Activated CD8-positive, alpha-beta memory T cell treated with anti-CD3 and anti-CD28 coated beads for 4 hours (primary cell): ENCODE measurements at places on chromosomes 3 and 15.

GRCh38 chr3:49157289-49157688 lies 8.8 kb downstream of the CCDC71 start:
- no peak for DNase-seq

DNA sequence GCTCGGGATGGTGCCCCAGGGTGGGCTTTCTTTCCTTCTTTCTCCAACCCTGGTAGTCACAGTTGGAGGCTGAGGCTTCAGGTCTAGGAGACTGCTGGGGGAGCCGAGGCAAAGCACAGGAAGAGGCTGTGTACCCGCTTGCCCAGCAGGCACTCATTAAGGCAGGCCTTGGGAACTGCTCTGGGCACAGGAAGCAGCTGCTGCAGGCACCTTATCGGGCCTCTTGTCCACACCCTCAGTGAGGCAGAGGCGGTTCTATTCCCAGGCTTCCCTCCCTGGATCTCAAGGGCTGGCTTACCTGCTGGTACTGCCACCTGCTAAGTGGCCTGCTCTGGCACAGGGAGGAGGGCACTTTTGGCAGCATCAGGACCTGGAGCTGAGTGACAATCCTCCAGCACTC lies 15.8 kb upstream of the GRM2 start:
- DNase-seq, result no peak

DNA sequence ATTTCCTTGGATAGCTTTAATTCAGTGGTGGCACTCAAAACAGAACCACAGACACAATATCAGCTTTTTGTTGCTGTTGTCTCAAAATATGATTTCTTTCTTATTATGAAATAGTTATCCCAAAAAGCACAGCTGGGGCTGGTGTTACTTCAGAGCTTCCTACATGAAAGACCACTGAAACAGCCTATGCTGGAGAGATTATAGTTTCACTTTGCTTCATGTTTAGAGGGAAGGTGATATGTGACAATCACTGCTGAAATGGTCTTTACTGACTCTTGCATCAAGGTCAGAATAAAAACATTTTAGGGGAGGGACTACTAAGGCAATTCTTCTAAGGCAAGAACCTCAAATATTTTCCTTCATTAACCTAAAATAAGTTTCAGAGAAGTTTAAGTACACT lies 190.7 kb downstream of the TNIK start:
- DNase-seq, result no peak

DNA sequence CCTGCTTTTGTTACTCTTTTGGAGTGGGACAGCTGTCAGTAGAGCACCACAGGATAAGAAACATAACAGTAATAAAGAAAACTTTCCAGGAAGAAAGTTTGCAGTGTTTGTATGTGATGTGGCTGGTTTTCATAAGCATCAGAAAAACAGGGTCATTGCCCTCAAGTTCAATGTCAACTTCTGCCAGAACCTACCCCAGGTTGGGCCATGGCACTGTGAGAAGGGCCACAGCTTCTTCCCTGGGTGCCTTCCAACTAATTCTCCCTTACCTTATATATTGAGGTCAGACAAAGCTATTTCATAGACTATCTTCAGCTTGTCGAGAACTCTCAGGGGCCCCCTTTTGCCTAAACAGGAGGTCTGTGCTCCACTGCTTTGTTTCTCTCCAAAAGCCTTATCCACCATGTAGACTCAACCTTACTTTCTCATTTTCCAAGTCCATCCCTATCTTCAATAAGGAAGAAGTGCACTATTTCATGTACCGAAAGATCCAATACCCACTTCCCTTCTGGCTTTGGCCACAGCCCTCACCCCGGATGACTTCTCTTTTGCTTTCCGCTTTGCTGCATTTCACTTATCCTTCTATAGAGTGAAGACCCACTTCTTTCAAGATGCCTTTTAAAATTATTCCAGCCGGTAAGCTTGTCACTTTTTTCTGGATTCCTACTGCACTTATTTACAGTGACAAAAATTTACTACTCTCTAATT lies 38.2 kb upstream of the PLCL2 start:
- DNase-seq, result no peak

DNA sequence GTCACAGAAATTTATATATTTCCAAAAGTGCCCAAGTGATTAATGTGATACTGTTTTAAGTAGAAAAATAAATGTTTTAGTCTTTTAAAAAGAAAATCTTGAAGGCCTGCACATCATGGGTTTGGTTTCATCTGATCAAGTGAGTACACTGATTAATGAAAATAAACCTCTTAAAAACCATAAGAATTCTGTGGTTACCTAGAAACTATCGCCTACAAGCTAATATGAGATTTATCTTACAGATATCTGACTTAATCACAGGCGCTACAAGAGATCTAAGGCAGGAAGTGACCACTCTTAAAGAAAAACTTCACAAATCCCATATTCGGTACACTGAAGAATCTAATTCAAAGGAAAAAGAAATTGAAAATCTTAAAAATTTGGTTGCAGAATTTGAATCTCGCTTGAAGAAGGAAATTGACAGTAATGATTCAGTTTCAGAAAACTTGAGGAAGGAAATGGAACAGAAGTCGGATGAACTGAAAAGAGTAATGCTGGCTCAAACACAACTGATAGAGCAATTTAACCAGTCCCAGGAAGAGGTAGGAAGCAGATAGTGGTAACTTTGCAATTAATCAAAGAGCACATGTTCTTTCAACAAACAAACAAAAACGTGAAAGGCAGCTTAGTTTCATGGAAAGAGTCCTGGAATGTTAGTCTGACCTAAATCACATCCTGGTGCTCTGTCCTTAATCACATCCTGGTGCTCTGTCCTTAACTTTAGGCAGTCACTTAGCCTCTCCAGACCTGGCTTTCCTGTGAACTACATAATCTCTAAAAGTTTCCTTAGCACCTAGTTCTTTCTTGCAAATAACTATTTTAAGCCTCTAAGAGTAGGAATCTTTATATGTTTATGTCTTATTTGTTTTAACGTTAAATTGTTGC lies 131.8 kb downstream of the CCNL1 start:
- no peak for DNase-seq

DNA sequence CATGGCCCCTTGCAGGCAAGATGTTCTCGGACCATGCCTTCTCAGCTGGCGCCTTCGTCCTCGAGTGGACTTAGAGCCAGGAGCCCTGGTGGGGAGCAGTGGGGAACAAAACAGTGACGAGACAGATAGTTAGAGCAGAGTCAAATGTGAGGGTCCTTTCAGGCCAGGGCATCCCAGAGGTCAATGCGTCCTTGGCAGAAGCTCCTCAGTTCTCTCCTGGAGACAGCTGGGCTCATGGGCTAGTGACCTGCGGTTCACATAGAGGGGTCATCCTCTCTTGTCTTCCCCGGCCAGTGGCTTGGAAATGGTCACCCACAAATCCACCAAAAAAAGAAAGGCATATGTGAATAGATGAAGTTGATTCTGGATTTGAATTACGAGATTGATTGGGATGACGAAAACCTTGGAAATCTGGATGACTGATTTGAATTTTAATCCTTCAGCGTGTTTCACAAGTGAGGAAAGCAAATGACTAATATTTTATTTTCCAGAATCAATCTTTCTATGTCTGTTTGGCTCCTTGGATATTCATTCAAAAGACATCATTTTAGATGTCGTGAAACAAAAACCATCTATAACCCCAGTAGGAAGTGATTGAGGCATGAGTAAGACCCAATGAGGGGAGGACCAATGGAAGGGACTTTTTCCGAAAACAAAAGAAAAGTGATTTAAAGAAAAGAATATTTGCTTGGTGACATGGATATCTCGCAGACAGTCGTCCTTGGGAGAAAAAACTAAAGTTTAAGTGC lies 84.5 kb downstream of the ASB7 start:
- no peak for DNase-seq

- no peak for DNase-seq
These were observed 68.3 kb upstream of the SLC12A8 start for GRCh38 chr3:125280668-125281361.

DNA sequence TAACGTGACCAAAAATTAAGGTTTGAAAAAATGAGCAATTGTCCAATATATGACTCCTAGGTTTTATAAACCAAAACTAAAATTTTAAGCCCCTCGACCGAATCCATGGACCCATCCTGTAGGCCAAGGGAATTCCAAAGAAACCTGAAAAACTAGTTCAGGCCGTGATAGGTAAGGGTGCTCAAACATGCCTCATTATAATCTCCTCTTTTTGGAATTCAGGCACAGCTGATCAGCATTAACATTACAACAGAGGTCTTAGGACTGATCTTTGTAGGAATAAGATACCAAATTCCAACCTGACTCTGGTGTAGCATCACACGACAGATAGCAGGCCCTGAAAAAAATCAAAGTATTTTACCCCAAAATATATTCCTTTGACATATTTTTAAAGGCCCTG lies 155.7 kb downstream of the NEK10 start:
- DNase-seq, result no peak

GRCh38 chr3:46557814-46558183 lies 8.3 kb downstream of the LRRC2 start:
- no peak for DNase-seq

- DNase-seq, result no peak
These were observed 646.0 kb downstream of the AGBL1 start for GRCh38 chr15:86725628-86726027.

DNA sequence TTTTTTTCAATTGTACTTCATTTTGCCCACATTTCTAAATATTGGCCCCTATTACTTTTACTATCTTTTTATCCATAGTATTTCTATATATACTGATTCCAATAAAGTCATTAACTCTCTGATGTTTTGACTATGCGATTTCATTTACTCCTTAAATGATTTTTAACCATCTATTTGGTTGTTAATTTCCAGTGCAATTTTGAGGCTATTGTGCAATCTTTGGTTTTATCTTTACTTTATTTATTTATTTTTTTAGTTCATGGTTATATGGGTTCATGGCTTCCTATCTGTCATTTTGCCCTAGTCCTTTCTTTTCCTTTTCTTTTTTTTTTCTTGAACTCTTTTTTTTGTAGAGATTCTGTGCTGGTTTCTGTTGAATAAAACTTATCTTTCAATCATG lies 1408.0 kb upstream of the GBE1 start:
- DNase-seq, result no peak

- DNase-seq, result no peak
These were observed 6.8 kb upstream of the TMF1 start for GRCh38 chr3:69058947-69059224.

DNA sequence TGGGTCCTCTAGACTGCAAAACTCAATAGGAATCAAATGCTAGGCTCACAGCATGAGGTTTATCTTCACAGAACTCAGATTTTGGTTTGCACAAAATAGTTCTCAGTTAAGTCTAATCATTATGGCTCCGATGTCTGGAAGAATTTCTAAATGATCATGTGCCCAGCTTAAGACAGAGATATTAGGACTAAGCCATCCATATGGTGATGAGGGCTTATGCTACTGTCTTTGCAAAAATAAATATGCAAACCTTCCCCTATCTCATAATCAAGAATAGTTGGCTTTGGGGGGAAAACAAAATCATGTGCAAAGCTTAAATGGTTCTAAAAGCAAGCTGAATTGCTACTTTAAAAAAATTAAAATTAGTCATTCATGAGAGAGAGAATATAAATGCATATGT lies 96.5 kb downstream of the CFAP20DC start:
- DNase-seq, result no peak

DNA sequence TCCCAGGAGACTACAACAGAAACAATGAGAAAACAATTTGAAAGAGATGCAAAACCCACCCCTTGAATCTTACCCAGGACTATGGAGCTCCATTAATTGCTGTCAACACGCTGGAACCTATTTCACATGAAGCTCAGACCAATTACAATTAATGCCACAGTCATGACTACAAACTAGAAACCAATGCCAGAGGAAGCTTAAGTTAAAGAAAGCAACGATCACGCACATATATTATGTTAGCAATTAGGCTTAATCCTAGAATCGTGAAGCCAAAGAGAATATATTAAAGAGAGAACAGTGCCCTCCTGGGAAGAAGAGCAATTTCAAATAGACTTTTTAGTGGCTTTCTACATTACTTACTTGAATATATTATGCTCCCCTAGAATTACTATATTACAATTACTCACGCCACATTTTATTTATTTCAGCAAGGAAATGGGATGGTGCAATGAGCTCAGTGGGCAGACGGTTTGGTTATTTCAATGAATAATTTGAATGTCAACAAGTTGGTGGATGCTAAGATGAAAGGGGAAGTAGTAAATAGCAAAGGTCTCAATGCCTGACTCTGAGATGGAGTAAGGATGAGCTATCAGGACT lies 125.5 kb downstream of the GREM1 start:
- no peak for DNase-seq

GRCh38 chr3:64070704-64071103 lies 47.4 kb upstream of the PSMD6 start:
- no peak for DNase-seq

DNA sequence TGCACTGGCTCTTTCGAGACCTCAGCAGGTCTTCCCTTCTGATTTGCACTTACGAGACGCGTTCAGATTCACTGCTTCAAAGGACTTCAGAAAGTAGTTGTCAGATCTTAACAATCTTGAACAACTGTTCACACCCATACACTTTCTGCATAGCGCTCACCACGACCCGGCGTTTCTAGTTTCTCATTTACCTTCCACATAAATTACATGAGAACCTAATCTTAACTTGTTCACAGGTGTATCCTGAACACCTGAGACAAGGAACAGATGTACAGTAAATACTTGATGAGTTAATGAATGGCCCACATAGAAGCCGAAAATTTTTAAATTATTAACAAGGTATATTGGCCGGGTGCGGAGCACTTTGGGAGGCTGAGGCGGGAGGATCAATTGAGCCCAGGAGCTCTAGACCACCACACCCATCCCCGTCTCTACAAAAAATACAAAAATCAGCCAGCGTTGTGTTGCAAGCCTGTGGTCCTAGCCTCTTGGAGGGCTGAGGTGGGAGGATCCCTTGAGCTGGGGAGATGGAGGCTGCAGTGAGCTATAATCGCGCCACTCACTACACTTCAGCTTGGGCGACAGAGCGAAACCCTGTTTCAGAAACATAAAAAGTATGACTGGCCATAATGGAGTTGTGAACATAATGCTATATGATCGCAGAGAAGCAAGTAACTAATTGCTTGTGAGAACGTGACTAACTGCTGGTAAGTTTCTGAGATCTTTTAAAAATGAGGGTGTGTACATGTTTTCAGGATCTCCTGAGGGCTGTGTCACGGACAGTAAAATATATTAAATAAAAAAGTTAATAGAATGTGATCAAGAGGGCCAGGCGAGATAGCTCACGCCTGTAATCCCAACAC lies 984 bp upstream of the SMARCC1 start:
- no peak for DNase-seq

DNA sequence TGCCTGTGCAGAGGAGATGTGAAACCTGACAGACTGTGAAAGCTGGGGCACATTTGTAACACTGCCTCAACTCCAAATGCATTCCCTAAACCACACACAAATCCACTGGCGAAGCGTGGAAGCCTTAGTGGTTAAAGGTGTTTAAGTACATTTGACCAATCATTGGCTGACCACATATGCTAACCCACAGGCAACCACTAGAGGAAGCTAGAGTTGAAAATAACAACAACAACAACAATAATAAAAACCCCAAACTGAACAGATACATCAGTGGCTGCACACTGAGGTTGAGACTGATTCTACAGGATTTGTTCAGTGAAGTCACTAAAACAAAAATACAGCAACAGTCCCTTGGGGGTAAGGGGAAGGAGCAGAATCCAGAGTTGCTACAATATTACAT lies 129.7 kb downstream of the TJP1 start:
- DNase-seq, result no peak
